Activated naive CD8-positive, alpha-beta T cell treated with anti-CD3 and anti-CD28 coated beads, Interleukin-2, amount 50 U/mL, for 16 hours (primary cell): ENCODE measurements at places on chromosomes 6 and 20.

GRCh38 chr6:424741-425417, 33.3 kb downstream of the IRF4 start:
- no peak for DNase-seq

- no peak for DNase-seq
Observed at GRCh38 chr20:22307409-22307808, 277.0 kb downstream of the FOXA2 start.

DNA sequence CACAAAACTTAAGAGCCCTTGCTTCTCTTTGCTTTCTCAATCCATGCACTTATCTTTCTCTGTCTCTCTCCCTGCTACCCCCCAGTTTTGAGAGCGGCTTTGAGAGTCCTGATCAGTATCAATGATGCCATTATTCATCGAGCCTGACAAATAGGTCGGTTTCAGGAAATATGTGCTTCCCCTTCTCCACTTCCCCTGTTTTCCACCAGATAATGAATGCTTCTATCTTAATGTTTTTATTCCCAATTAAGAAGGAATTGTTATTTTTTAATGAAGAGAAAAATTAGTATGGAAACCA, 117.7 kb downstream of the KIF13A start:
- no peak for DNase-seq

- DNase-seq, result no peak
Observed at GRCh38 chr6:148455674-148456558, 113.3 kb downstream of the SASH1 start.

GRCh38 chr6:130113201-130113710, 94.9 kb downstream of the L3MBTL3 start:
- DNase-seq, result no peak

DNA sequence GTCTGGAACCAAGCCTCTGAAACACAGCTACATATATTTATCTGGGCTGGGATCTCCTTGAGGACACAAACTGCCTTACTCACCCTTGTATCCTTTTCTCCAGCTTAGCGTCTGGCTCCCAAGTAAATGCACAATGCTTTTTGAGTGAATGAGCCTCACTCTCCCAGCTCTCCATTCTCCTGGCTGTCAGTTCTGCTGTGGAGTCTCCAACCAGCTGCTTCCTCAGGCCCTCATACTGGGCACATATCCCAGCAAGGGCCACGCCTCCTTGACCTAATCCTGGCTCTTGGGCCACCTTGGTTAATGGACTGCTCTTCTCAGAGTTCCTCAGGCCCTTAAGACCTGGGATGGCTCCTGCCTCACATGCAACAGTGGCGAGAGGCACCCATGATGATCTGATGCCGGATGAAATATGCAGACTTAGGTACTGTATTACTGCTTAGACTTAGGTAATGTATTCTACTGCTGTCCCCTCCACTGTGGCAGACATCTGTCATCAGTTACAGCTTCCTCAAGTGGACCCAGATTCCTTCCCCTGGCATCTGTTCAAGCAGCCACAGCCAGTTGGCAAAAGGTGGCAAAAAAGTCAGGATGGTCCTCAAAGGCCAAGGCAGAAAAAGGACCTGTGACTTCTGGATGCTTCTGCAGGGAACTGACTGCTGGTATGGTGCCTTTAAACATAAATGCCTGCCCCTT, 16.5 kb downstream of the SNHG17 start:
- DNase-seq, result no peak

GRCh38 chr20:56689318-56689717, 60.2 kb downstream of the TFAP2C start:
- DNase-seq, result no peak

- no peak for DNase-seq
Observed at GRCh38 chr6:164303102-164303964, 888.8 kb downstream of the QKI start.

DNA sequence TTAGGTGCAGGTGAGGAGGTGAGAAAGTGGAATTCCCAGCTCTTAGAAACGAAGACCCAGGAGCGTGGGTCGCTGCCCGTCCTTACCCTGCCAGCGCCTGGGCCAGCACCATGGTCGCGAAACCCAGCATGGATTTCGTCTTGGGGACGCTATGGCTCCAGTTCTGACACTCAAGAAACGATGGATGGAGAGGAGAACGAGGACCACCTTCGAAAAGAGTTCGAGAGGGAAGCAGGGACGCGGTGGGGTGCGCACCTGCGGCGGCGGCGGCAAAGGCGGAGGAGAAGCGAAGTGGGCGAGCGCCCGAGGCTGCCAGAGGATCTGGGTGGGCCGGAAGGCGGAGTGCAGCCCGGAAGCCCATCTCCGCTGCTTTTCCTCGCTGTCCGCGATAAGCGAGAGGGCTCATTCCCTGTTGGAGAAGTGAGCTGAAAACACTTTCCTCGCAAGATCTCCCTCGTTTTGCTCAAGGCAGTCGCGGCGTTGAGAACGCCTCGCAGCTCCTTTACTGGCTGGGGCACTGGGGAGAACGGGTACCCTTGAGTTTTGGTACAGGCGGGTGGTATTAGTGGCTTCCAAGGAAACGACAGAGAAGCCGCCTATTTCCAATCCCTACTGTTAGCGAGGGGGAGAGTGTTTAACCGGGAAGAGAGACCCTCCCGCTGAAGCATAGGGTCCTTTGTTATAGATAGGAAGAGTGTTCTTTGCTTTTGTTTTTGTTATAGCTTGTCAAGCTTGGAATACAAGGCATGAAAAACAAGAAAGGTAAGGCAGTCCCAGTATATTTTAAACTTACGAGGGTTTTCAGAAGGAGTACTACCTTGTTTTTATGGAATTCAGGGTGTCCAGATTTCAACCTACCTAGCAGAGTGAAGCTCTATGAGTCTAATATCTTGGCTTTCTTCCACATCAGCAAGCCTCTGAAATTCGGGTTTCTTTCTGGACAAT, 109.5 kb downstream of the TRIM27 start:
- no peak for DNase-seq

DNA sequence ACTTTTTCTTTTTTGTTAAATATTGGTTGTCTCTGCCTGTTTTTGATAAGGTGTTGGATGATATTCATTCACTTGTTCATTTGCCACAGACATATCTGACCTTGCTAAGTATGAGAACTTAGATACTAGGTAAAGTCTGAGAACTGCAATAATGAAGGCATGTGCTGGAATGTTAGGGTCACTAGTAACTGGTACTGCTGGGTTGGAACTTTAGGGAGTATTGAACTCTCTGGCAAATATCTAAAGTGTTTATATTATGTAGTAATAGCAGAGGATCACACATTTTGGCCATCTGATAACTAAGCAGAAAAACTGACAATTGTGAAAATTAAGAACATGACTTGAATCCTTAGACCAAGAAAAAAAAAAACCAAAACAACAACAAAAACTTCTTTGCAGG, 162.7 kb downstream of the MEI4 start:
- DNase-seq, result no peak

- DNase-seq, result no peak
Observed at GRCh38 chr20:14178528-14178927, 158.9 kb downstream of the FLRT3 start.

GRCh38 chr20:46814366-46815232, 80.0 kb upstream of the EYA2 start:
- no peak for DNase-seq

GRCh38 chr6:143232849-143233248, 172.2 kb downstream of the AIG1 start:
- DNase-seq, result no peak

DNA sequence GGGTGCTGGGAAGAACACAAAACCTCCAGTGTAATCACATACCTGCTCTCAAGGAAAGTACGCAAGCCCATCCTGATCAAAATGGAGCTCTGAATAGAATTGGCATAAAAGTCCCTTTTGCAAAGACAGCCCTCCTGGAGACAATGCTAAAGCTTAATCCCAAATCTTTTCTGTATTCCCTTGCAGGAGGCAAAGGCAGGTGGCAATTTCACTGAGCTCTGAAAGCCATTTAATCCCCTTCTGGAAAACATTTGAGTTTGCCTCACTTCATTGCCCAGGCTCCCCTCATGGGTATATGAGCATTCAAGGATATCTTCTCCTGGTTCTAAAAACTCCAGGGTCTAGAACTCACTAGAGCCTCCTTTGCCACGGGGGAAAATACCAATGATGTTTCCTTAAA, 310.2 kb upstream of the CNR1 start:
- DNase-seq, result no peak

DNA sequence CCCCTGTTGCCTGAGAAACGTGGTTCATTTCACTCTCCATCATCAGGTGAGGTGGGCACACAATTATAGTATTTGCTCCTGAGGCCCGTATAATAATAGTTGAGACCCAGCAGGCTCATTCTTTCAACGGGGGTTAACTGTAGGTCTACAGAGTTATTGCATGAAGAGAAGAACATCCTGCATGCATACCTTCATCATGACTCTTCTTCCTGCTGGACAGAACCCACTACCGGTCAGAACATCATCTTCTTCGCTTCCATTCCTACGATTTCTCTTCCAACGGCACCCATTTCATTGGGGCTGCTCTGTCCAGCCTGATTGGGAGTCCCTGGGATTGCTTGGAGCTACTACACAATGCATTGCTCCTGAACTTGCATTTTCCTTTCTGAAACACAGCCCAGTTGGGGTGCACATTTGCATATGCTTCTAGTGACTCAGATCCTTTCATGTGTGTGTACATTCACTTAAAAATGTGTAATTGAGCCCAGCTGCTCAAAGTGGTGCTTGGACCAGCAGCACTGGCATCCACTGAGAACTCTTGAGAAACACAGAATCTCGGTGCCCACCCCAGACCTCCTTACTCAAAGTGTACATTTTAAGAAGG, 57.4 kb downstream of the SLC24A3 start:
- no peak for DNase-seq

GRCh38 chr6:26592649-26593048, 4.1 kb upstream of the ABT1 start:
- no peak for DNase-seq

GRCh38 chr6:130815200-130816071, 11.8 kb upstream of the SMLR1 start:
- no peak for DNase-seq

DNA sequence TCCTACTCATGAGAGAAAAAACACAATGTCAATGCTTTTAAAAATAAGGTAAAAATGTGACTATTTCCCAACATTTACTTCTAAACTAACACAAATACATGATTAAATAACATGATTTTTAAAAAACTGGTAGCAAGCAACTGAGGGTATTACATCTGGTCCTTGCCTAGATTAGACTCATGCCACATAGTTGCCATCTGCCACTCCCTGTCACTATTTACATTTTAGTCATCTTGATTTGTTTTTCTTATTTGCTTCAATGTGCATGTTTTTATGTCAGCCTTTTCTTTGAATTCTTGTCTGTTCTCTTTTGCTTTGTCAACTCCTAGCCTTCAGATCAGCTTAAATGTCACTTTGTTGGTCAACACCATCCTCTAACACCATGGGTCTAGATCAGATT, 207.0 kb upstream of the SIM1 start:
- DNase-seq, result no peak
